ENCODE measurements at places on chromosomes 7 and 10.

- no peak for DNase-seq
Measured at GRCh38 chr7:125555916-125556315, 626.3 kb upstream of the POT1 start.

GRCh38 chr7:1228545-1229201 lies 4.0 kb upstream of the UNCX start:
- no peak for DNase-seq

GRCh38 chr7:17497549-17498167 lies 199.2 kb downstream of the AHR start:
- DNase-seq, result no peak

- DNase-seq, result no peak
Measured at GRCh38 chr10:74623786-74624185, 202.6 kb upstream of the KAT6B start.

- no peak for DNase-seq
Measured at GRCh38 chr10:43126759-43127424, 11.4 kb upstream of the CSGALNACT2 start.

- DNase-seq, result no peak
Measured at GRCh38 chr7:11430841-11431240, 401.2 kb downstream of the THSD7A start.

DNA sequence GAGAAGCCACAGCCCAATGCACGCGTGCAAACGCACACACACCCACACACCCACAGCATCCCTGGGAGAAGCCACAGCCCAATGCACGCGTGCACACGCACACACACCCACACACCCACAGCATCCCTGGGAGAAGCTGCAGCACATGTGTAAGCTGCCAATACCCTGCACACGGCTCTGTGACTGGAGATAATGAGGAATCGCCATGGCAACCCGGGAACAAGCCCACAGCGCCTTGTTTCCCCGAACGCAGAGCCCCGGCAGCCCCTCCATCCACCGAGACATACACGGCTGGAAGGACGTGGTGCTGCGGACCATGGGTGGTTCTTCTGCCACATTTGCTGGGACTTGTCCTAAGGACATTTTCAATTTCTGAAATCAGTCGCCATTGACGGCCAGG lies 221.3 kb downstream of the PTPRN2 start:
- DNase-seq, result no peak

DNA sequence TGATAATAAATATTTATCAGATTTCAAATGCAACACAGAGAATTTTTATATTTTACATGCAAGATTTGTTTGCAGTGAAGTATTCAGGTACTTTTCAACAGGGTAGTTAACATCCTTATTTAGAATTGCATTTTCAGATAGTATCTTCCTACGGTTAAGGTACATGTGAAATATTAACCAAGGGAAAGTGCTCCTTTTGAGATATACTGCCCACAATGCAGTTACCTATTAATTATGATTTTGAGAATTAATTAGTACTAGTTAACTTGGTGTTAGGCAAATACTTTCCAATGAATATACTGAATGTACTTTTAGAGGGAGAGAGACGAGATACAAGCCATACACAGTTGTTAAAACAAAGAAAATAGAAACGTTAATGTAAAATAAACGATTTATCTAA lies 206.2 kb upstream of the YAE1 start:
- DNase-seq, result no peak

- no peak for DNase-seq
Measured at GRCh38 chr7:47497367-47498096, 84.4 kb downstream of the TNS3 start.

DNA sequence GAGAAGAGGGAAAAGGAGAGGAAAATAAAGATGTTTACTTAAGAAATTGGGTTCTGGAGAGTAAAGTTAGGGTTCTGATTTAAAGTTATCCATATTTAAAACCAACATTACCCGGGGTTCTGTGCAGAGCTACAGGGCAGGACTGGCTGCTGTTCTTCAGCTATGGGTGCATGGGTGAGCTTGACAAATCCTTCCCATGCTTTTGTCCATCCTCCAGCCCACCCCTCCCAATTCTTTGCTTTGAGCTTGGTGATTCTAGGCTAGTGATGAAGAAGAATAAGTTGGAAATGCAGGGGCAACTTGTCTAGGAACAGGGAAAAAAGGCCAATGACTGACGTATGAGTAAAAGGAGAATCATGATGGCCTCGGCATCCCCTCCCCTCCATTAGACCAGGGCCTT lies 636.0 kb downstream of the LRMDA start:
- DNase-seq, result no peak

- no peak for DNase-seq
Measured at GRCh38 chr10:93861825-93862224, 32.0 kb upstream of the SLC35G1 start.

DNA sequence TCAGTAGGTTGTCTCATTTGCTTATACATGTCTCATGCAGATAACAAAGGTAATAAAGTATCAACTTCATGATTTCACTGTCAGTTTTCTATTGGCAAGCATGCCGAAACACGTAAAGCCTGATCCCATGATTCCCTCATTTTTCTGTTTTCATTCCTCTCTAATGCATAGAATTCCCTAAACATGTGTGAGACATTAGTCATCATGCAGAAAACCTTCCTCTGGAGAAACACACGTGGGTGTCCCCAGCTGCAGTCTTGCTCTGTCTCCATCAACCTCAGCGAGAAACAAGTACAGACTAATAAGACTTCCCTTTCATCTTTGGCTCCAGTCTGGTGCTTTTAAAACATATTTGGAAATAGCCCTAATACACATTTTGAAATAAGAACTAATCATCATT lies 432.7 kb upstream of the VSTM2A start:
- DNase-seq, result no peak

GRCh38 chr7:101838837-101839483 lies 21.5 kb downstream of the CUX1 start:
- DNase-seq, result no peak

DNA sequence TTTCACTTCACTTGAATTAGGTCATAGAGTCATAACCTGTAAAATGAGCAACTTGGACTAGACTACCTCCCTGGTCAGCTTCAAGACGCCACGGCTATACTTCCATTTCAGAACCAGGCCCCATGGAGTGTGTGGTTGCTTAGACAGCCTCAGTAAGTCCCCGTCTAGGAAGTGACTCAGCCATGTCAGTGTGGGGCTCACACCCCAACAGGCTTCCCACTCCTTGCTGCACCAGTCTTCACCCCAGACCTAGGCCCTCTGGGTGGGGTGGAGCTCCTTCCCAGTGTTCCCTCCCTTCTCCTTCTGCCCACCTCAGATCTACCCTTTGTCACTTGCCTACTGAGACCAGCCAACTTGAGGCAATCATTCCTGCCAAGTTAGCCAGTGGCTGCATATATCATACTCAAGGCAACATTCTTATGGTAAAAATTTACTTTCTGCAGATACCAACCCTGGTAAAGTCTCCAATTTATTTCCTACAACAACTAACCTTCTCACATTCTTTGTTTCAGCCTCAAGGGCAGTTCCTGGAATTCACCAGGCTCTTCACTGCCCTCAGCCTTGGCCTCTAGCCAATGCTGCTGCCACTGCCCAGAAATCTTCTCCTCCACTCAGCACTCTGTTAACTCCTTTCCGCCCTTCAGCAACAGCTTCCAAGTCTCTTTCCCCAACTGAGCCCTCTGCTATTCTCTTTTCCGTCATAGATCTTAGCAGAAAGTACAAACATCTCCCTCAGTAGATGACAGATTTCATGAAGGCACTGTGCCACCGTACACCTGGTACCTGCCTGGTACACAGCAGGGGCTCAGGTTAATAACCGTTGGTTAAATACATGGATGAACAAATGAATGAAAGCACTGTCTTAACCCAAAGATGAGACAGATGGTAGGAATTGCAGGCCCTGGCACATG lies 31.3 kb upstream of the ZNRF2 start:
- DNase-seq, result peak; percentile 89

- no peak for DNase-seq
Measured at GRCh38 chr7:125222596-125222995, 293.0 kb upstream of the POT1 start.

DNA sequence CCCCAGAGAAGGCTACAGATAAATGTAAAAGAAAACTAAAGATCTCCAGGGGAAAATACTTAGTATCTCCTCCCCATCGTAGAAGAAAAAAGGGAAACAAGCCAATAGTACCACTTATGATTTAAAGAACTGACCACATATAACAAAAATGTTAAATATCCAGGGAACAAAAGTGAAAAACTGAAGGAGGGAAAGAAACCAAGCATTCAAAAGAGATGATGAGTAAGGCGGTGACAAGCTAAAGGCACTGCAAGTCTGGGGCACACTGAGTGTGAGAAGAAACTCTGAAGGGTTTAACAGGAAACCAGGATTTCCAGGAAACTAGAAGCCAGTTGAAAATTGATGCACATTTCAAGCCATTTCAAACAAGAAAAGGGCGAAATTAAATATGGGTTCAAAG lies 226.3 kb downstream of the AHR start:
- no peak for DNase-seq

DNA sequence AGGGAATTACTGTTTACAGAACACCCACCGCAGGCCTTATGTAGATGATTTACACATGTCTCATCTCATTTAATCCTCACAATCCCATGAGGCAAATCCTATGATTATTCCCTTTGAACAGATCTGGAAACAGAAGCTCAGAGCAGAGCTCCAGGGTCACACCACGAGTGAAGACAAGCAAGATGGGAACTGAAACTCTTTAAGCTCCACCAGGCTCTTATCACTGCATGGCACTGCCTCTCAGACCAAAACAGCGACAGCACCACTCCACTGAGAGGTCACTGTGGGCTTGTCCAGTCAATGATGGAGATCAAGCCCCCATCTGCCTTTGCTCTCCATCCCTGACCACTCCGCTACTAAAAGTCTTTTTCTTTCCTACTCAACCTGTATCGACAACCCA lies 5.9 kb downstream of the GRID1 start:
- DNase-seq, result no peak

DNA sequence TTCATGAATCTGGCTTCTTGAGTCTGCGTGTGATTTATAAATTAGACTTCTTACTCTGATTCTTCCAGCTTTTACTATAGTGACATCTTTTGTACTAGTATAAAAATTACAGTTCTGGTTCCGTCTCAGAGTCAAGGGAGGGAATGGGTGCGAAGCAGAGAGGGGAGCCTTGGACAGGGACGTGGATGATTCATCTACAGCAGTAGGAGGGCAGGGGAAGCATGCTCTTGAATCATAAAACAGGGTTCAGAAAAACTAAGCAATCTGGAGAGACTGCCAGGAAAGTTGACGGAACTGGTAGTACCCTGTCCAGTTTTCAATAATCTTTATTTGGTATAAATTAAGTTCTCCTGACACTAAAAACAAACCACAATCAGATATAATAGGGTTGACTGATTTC lies 58.1 kb downstream of the ITGA8 start:
- no peak for DNase-seq

GRCh38 chr10:74058658-74059057 lies 60.7 kb downstream of the VCL start:
- peak; percentile 12 for DNase-seq

DNA sequence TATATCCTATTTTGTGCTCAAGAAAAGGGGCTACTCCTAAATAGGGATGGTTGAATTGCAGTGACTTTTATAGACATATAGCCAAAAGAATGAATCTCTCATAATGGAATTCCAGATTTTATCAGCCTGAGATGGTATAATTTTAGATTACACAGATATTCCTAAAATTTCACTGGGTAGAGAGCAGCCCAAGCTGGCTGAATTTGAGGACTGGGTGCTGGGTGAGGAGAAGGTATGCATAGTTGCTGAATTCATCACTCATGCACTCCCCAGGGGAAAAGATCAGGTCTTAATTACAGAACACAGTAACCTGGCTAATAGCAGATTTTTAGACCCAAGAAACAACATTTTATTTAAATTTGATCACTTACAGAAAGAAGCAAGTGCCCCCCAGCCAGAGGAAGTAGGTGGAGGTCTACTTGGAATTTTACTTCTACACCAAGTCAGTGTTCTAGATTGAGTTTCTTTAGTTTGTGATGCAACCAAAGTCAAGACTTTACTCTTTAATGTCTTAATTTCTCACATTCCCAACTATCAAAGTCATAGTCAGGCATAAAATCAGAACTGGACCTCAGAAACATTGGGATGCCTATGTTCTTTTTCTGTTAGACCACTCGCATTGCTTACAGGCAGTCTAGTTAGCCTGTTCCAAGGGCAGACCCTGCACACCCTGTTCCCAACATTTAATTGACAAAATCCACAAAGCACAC lies 337.4 kb upstream of the PODXL start:
- no peak for DNase-seq

GRCh38 chr10:31322647-31323046 lies 3.6 kb downstream of the ZEB1 start:
- DNase-seq, result peak; percentile 48

DNA sequence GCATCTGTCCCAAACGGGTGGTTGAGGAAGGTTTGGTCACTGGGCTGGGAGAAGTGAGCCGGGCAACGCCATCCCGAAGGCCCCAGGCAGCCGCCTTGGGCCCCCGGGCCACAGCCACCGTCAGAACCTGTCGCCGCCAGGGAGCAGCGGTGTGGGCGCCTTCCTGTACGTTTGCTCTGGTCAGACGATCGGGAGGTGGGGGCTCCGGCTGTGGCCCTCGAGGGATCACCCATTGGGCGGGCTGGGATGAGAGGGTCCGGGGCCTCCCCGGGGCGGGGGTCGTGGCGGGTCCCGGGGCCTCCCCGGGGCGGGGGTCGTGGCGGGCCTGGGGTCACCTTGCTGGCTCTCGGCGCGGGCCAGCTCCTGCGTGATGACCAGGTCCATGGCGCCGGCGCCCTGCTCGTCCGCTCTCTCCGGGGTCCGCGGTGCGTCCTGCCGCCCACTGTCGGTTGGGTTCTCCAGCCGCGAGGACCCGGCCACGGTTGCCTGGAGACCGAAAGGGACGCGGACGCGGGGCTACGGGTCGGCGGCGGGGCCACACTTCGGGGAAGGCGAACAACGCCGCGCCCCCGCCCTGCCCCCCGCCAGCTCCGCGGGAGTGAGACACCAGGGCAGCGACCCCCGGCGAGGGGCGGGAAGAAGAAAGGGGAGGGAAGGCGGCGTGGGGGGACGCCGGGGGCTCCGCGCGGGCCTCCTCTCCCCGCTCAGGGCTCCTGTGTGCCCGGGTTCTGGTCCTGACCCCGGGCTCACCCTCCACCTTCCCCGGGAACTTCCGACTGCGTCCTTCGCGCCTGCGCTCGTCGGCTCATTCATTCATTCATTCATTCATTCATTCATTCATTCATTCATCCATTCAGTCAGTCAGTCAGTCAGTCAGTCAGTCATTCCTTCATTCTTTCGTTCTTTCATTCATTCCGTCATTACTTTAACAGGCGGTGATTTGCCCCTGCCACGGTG lies at the start of gene CFAP46:
CFAP46 (minus strand) TSS at position 470 of the 957 bp plus-strand sequence; CDS start at position 384, 86 bp downstream.
- DNase-seq, result peak; percentile 21

DNA sequence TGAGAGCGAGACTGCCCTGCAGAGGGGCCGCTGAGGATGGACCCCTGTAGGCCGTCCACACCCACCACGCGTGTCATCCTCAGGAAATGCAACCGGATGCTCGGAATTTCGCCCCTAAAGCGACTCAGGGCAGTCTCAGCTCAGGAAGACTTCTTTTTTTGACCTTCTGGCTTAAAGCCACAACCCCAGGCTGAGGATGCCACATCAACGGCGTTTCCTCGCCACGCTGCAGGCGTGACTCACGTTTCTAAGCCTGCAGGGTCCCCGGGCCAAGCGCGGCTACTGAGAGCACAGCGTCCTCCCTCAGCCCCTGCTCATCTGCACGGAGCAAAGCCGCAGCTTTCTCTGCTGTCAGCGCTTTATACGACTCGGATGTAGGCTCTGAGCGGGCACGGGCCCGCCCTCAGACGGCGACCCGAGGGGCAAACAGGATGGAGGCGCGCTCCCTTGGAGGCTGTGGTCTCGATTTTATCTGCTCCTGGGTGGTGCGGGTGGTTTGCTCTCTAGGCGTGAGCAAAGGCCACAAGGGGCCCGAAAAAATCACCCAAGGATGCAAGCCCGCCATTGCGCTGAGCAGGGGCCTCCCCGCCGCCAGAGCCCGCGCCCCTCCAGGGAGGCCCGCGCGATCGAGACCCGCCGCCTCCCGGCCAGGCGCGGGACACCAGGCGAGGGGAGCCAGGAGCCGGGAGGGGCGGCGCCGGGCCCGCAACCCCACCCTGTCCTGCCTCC lies 726 bp upstream of the INSIG1 start:
- peak; percentile 52 for DNase-seq
